ENCODE measurements at places on chromosomes 1 and 21. TPM values are rescaled to one million over a fixed set of nuclear protein-coding genes. Genes with fewer than 3 reads are reported as not detected.

DNA sequence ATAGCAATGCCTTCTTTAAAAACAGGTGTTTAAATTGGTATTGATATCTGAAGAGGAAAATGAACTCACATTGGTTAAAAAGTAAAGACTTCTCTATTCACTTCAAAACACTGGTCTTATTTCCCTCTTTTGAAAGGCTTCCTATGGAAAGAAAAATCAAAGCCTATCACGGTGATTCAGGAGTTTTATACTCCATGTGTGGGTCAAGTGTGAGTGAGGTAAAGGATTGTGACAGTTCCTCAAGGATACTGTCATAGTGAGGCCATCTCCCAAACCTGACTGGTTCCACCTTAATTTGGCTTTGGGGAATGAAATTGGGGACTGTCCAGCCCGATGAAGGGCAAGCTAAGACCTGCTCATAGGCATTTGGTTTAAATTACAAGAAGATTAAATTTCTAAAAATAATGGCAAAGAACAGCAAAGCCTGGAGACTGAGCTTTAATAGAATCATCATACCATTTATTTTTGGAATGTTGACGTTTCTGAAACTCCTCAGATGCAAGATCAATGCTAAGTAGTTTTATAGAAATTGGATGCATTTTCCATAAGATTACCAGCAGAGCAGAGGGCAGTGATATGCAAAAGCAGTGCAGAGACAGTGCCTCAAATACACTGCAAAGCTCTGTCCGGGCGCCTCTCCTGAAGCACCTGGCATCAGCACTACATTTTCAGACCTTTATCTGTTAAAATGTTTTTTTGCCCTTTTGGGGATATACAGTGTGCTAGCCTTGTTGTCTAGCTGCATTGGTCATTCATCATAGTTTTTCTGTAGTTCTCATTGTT lies 302.1 kb upstream of the SGIP1 start:
- no peak for DNase-seq

- DNase-seq, result no peak
Measured at GRCh38 chr1:232921381-232921780, 29.0 kb upstream of the NTPCR start.

- DNase-seq, result no peak
Measured at GRCh38 chr1:193841857-193842256, 655.4 kb upstream of the B3GALT2 start.

- DNase-seq, result no peak
Measured at GRCh38 chr1:101299141-101299540, 62.3 kb downstream of the S1PR1 start.

- no peak for DNase-seq
Measured at GRCh38 chr1:164803366-164803765, 244.4 kb downstream of the PBX1 start.

DNA sequence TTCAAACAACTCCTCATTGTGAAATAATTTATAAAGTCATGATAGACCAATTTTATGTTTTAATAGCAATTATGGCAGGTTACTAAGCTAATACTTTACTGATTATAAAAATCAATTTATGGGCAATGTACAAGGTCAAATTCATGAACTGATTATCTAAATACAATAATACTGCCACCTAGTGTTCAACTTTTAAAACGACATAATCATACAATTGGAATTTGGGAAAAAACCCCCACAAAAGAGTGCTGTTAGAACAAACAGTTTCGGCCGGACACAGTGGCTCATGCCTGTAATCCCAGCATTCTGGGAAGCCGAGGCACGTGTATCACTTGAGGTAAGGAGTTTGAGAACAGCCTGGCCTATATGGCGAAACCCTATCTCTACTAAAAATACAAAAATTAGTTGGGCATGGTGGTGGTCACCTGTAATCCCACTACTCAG lies 14.0 kb downstream of the GTF2B start:
- peak; percentile 43 for DNase-seq

- DNase-seq, result no peak
Measured at GRCh38 chr21:34691390-34692032, 22.7 kb downstream of the CLIC6 start.

- DNase-seq, result no peak
Measured at GRCh38 chr1:178489399-178489798, 7.4 kb downstream of the CLEC20A start.

DNA sequence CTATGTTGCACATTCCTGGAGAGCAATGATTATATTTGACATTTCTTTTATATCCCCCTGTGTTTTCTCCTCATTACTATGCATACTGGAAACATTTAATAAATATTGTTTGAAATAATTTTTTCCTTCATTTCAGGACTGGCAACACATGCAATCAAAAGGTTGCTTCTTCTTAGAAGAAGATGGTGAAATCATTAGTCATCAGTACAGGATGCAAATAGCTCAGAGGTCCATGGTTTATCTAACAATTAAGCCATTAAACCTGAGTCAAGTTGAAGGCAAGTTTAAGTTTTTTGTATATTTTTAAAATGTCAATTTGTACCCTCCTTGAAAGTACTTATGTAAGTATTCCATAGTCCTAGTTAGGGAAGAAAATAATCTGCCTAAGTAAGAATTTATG lies 22.5 kb downstream of the EFCAB7 start:
- peak; percentile 42 for DNase-seq

- no peak for DNase-seq
Measured at GRCh38 chr1:40773748-40774265, 9.8 kb upstream of the KCNQ4 start.

GRCh38 chr21:32101277-32101676 lies 177.6 kb downstream of the MIS18A start:
- DNase-seq, result no peak

DNA sequence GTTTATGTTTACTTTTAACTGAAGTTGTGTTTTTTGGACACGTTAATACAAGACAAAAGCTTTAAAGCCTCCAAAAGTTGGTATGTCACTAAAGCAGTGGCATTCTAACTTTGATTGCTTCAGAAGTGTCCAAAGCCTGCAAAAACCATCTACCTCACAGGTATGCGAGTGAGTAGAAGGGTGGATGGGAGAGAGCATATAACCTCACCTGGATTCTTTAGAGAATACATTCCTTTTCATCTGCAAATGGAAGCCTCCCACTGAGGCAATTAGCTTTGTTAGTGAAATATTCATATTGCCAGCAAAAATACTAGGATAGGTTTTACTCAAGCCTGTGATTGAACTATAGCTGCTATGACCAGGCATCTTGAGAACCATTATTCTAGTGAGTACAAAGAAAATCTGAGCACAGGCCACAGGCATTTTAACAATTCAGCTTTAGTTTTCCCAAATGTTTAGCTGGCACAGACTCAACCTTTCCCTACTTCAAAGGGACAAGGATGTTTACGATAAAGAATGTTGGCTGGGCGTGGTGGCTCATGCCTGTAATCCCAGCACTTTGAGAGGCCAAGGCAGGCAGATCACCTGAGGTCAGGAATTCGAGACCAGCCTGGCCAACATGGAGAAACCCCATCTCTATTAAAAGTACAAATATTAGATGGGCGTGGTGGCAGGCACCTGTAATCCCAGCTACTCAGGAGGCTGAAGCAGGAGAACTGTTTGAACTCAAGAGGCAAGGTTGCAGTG lies 39.7 kb downstream of the MAP3K21 start:
- DNase-seq, result peak; percentile 13

GRCh38 chr1:226846786-226847185 lies 23.6 kb upstream of the PSEN2 start:
- DNase-seq, result peak; percentile 24

DNA sequence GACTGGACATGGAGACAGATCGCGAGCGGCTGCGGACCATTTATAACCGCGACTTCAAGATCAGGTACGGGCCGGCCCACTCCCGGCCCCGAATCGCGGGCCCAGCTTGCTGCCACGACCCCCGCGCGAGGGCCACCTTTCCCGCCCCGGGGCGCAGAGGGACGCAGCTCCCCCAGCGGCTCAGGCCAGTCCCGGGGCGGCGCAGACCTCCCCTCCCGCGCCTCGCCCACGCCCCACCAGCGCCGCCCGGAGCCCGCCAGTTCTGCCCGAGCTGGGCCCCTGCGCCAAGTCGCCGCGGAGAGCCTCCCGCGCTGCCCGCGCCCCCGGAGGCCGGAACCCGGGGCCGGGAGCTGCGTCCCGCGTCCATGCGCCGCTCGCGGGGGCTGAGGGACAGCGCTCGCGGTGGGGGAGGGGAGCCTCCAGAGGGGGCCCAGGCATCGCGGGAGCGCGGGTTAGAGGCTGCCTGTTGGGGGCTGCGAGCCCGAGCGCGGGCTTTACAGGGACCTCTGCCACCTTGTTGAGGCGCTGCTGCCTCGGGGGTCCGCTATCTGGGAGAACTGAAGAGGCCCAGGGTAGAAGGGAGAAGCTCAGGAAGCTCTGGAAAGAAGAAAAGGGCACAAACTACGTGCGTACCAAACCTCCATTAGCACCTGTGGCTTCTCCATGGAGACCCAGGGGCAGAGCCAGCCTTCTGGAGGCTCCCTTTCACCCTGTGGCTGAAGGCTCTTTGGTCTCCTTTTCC lies 698 bp downstream of the MOV10 start:
- DNase-seq, result no peak

GRCh38 chr1:77354536-77354935 lies 72.7 kb downstream of the AK5 start:
- no peak for DNase-seq

GRCh38 chr1:31814631-31815306 lies 1.1 kb downstream of the SPOCD1 start:
- DNase-seq, result no peak

DNA sequence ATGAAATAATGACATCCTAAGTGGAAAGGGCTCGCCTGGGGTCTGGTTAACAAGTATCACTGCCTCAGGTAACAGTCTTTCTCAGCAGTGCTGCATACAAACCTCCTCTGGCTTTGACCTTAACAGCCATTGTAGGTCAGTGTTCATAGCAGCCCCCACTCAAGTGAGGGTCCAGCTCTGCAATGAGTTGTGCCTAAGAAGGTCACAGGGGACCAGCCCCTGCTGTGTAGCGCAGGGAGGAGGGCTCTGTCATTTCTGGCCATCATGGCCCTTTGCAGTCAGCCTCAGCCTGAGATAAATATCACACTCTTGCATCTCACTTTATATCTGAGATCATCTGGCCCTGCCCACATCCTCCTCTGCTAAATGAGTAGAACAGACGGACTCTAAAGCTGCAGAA lies 18.1 kb upstream of the MYSM1 start:
- DNase-seq, result no peak

The FCGR1A gene
- not detected for total RNA-seq

The SPATC1L gene
- total RNA-seq, result 8.9 TPM

The ADAMTSL4 gene
- total RNA-seq, result 0.65 TPM
